Esophagus mucosa (tissue), 1 donor: ENCODE measurements at places on chromosomes 13 and 19.

DNA sequence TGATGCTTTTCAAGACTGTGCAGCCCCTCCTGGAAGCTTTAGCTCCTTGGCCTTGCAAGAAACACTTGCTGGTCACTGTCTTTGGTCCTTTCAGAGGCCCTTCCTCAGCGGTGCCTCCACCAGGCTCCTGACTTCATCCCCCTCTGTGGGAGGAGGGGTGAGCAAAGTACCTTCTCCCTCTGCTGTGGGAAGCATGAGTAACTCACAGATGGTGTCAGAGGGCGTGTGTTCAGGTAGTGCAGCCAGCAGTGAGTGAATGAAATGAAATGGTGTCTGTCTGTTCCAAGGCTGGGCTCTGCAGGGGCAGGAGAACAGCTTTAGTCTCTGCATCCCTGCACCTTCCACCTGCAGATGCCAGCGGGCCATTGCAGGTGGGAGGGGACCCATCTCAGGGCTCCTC is 102.9 kb downstream of the SHISA2 start:
- ATAC-seq, result no peak

DNA sequence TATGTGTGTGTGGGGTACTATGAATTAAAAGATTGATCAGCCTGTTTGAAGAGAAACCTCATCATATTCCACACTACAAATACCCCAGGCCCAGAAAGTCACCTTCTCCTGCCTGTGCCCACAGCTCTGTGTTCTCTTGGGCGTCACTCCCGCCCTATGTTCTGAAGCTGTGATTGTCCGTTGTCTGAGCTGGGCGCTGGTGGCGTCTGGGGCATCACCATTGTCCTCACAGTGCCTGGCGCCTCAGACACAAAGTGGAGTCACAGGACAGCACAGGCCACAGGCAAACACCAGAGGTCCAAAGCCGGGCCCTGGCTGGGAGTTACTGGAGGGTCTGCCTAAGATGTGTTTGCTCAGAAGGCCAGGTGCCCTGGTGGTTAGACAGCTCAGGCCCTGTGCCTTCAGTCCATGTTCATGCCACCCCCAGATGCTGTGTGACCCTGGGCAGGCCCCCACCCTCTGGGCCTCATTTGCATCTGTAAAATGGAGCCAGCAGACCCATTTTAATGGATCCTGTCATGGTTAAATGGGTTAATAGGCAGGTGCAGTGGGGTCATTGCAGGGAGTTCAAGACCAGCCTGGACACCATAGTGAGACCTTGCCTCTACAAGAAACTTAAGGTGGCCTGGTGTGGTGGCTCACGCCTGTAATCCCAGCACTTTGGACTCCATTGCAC is 34.5 kb downstream of the DNM2 start:
- ATAC-seq, result no peak

DNA sequence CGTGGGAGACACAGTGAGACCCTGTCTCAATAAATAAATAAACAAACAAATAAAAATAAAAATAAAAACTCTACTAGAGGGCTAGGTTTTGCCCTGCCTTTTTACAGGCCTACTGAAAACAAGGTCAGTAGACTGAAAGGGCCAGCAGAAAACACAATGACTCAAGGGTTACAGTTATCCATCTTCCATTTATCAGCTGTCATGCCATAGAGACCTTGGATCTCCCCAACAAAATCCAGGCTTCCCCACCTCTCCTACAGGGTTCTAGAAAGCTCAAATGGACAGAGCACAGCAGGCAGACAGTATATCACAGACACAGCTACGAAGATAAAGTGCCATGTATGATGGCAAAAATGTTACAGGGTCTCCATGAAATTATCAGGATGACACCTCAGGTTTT is 54.4 kb downstream of the FOXO1 start:
- no peak for ATAC-seq

DNA sequence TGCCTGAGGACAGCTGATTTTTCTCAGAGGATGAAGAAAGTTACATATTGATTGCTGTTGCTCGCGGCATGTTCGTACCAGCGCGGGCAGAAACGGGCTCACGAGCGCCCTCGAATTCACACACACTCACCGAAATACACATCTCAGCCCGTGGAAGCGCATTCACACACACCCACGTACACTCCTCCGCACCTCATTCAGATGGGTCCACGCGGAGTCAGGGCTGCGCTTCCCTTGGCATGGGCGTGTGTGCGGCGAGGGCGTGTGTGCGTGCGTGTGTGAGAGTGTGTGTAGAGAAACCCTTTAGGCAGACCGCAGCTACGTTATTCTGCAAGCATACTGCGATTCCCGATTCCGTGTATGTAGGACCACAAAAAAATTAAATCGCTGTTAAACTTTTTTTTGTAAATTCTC is 2.1 kb upstream of the PCDH17 start:
- ATAC-seq, result no peak

DNA sequence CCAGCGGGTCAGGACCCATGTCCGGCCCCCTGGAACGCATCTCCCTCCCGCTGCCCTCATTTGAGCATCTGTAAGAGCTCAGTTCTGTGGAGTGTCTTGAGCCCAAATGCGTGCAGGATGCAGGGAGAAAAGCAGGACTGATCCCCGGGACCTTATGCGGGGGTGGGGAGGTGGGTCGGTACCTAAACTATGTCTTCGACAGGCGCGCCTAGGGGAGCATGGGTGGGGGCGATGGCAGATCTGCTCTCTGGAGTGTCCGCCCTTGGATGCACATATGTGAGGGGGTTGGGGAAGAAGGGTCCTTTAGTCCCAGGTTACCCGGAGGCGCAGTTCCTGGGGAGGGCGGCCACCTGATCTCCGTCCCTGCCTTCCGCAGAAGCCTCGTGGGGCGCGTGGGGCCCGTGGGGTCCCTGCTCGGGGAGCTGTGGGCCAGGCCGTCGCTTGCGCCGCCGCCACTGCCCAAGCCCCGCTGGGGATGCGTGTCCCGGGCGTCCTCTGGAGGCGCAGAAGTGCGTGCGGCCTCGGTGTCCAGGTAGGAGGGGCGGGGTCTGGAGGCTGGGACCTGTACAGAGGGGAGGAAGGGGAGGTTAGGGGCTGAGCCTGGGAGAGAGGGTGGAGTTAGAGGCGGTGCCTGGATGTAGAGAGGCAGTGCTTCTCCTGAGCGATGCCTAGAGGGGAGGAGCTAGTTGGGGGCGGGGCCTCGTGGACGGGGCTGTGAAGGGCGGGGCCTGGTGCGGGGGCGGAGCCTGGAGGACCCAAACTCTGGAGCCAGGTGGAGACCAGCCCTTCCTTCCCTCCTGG is 2.9 kb downstream of the CILP2 start:
- peak; percentile 46 for ATAC-seq
